ENCODE measurements at places on chromosomes 6 and 20.

DNA sequence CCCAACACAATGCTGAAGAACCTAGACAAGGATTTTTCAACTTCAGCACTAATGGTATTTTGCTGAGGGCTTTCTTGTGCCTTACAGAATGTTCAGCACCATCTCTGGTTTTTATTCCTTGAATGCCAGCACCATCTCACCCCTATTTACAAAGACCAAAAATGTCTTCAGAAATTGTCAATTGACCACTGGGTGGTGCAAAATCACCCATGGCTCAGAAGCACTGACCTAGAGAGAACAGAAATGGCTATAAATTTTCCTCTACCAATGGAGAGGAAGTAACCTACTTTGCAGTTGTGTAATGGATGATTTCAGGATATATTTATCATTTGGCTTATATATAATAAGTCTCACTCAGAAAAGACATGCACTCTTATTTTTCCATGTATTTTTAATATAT lies 431.0 kb upstream of the IRAK1BP1 start:
- no peak for DNase-seq

GRCh38 chr6:139853302-139853992 lies 479.0 kb upstream of the CITED2 start:
- no peak for DNase-seq

DNA sequence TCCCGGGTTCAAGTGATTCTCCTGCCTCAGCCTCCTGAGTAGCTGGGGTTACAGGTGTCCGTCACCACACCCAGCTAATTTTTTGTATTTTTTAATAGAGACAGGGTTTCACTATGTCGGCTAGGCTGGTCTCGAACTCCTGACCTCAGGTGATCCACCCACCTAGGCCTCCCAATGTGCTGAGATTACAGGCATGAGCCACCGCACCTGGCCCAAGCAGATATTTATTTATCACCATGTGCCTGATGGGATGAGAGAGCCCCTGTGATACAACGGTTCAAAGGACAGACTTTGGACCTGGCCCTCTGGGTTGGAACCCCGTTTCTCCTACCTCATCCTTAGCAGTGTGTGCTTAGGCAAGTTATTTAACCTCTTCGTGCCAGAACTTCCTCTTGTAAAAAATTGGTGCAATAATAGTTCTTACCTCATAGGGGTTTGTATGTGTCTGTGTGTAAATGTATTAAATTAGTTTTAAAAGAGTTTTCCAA lies 19.2 kb upstream of the STK38 start:
- no peak for DNase-seq

DNA sequence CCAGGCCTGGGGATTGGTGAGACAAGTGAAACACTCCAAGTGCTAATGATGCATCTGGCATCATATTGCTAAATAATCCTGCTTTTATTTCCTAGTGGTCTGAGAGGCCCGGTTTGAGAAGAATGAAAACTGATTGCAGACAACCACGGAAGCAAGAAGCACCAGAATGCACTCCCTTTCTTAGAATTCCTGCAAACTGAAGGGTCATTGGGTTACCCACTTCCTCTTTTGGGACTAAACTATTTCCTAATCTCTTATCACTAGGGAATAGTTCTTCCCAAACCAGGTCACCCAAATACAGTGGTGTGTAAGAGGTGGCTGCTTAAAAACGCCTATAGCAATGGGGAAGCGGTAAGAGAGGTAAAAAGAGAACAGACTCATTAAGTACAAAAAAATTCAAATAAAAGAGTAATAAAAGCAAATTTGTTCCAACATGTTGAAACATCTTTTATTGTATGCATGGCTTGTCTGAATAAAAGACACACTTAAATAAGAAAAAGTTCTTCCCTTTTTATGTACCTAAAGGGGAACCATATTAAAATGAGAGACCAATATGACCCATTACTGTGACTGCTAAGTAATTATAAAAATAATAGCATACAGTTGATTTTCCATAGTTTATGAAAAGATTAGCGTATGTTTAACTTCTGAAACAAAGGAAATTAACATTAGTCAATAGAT lies 125.8 kb downstream of the MYB start:
- DNase-seq, result no peak

GRCh38 chr6:50984135-50984534 lies 165.5 kb downstream of the TFAP2B start:
- DNase-seq, result no peak

DNA sequence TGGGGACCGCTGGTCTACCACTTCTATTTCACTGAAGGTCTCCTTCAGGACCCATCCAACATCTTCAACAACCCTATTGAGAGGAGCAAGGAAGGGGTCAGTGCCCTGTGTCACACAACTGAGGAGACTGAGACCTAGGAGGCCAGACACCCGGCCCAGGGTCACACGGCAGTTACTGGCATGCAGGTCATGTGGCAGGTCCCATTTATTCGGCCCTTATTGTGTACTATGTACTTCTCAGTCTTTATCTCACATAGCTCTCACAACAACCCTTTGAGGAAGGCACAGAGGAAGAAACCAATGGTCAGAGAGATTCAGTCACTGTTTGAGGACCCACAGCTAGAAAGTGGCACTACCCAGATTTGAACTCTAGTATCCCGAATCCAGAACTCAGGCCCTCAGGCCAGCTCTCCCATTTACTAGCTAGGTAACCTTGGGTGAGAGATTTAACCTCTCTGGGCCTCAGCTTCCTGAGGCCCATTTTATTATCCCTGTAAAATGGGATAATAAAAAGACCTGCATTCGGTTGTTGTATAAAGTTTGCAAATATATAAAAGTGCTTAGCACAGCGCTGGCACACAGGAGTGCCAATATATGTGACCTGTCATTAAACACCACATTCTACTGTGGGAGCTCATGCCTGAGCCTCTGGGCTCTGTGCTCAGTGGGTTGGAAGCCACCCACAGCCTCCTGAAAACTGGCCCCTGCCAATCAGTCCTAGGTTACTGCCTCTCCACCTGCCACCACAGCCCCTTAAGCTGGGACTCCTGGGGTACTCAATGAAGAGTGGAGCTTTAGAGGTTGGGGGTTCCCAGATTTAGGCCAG lies 15.8 kb downstream of the TFEB start:
- DNase-seq, result no peak

- DNase-seq, result peak; percentile 6
These were observed 915 bp downstream of the TMEM63B start for GRCh38 chr6:44128020-44128917.

DNA sequence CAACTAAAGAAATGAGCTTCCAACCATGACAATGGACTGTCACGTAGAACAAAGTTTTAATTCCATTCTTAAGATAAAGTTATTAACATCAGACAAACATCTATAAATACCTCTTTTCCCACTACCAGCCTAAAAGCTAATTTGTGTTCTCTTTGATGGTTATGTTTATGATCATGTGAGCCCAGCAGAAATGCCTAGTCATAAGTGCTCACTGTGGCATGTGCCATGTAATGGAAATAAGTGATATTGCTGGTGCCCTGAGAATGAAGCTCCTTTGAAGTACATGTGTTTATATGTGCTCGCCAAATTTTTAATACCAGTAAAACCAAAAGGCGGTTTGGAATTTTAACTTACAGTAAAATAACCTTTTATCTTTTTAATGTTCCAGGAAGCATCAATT lies 205.8 kb downstream of the ISM1 start:
- no peak for DNase-seq

GRCh38 chr6:29760328-29760727 lies 37.1 kb downstream of the HLA-F start:
- DNase-seq, result no peak

GRCh38 chr6:109031416-109031815 lies 63.2 kb downstream of the SESN1 start:
- DNase-seq, result no peak

DNA sequence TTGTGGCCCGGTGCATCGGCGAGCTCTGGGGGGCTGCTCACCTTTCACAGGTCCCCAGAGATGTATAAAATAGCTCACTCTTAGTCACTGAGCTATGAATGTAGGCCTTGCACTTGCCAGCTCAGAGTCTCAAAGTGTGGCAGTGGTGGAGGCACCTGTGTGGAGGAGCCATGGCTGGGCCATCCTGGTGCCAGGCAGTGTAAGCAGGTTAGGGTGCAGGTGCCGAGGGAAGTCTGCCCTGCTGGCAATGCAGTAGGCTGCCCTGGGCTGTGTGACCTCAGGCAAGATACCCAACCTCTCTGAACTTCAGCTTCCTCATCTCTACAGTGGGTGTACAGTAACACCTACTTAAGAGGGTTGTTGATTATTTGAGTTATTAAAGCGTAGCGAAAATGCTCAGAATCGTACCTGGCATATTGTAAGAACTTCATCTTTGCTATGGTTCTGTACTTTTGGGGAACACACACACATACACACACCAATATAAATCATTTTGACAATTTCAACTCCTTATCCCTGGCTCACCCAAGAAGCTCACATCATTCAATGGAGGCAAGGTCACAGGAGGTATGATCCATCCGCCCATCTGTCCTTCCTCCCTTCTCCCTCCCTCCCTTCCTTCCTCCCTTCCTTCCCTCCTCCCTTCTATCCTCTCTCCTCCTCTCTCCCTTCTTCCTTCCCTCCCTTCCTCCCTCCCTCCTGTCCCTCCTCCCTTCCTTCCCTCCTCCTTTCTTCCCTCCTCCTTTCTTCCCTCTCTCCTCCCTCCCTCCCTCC lies 66.8 kb upstream of the STX16 start:
- no peak for DNase-seq

- no peak for DNase-seq
These were observed 287.8 kb downstream of the CDH4 start for GRCh38 chr20:61539706-61540360.

GRCh38 chr20:36493801-36494114 lies 47.6 kb upstream of the MYL9 start:
- DNase-seq, result no peak

DNA sequence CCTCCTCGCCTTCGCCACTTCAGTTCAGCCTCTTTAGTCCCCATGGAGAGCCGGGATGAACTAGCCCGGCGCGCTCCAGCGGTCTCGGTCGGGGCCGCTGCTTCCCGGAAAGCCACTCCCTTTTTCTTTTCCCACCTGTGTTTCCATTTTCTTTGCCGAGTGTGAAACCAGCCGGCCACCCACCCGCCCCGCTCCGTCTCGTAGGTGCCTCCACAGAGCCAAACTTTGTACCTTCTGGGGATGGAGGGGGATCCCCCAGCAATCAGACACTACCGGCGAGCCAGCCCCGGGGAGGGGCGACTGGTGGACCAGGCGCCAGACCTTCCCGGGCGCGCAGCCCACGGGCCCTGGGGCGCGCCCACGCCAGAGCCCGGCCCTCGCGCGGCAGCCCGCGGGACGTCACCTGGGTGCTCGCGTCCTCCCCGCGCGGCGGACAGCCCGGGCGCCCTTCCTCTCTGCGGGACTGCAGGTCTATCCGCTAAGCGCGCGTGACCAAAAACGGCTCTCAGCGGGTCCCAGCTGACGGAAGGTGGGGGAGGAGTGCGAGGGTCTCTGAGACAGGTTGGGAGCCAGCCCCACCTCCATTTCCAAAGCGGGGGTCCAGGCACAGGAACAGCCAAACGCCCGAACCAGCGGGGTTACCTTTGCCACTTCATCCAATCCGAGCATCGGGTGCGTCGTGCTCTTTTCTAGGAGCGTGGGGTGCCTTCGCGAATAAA lies at the start of gene MCHR2:
Gene MCHR2 (minus strand): TSS at position 691 of the 719 bp plus-strand sequence. CDS start 38,076 bp downstream, outside the sequence.
- no peak for DNase-seq

DNA sequence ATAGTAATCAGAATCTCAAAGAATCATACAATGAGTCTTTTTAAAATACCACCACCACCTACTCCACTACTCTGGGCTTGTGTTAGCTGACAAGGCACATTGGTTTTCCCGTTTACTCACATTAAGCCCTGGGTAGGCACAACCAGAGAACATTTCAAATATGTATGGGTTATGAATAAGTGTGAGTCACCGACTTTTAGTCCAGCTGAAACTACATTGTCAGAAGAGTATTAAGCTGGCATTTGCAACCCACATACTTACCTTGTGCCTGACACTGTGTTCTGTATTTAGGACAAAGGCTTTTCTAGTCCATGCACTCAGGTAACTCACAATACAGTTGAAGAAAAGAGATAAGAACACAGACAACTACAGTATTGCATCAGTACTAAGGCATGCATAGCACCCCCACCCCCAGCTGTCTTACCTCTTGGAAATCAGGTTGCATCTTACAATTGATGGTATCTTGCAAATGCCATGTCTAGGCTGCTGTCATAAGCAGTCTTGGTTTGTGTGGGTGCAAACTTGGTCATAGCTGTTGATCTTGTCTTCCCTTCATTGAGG lies 40.3 kb upstream of the AHI1 start:
- no peak for DNase-seq

GRCh38 chr6:147559006-147559405 lies 50.5 kb downstream of the SAMD5 start:
- DNase-seq, result no peak

GRCh38 chr6:130520801-130521200 lies 155.0 kb downstream of the TMEM200A start:
- DNase-seq, result no peak

DNA sequence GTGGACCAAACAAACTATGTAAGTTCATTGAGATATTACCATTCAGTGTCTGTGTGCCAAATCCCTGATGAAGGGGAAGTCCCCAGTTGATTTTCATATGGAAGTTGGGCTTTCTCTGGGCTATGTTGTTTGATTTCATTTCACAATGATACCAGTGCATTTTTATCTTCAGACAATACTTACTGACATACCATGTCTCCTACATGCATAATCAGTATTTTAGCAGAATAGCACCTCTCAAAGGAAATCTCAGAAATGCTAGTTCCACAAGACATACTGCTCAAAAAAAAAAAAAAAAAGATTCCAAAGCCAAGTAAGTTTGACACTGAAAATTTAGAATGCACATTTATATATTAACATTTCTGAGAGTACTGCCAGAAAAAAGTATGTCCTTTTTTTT lies 168.8 kb upstream of the RNF217 start:
- DNase-seq, result no peak

DNA sequence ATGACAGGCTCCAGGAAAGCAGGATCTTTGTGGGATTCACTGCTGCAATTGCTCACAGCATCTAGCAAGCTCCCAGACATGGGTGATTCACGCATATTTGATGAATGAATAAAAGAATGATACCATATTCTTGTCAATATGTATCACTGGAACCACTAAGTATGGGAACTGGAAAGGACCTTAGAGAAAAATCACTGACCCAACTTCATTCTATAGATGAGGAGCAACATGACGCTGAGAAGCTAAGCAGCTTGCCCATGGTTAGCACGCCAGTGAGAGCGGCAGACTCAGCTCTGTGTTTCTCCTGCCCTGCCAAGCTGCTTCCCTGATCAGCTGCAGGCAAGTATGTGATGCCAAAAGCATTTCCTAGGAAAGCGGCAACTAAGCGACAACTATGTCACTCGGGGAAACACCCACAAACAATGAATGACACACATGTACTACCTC lies 66.8 kb downstream of the PPP1R3G start:
- no peak for DNase-seq

Data from SHP77 (cell line).